ENCODE measurements at places on chromosomes 1 and 21.

DNA sequence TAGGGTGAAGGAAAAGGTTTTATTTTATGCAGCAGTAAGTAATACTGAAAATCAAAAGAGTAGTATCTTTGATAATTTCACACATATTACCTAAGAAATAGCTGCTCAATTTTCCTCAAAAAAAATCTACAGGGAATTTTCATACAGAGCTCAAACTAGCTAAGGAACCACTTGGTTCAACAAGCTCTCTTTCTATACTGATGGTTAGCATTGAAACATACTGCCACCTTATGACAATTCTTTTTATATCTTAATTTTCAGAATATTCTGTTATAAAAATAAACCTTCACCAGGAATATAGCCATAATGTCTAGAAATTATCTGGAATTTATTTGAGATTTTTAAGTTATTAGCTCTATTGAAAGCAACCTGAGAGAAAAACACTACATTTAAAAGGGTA is 142.1 kb downstream of the DPYD start:
- DNase-seq, result no peak

GRCh38 chr1:18340787-18341186 is 139.9 kb upstream of the KLHDC7A start:
- no peak for DNase-seq

DNA sequence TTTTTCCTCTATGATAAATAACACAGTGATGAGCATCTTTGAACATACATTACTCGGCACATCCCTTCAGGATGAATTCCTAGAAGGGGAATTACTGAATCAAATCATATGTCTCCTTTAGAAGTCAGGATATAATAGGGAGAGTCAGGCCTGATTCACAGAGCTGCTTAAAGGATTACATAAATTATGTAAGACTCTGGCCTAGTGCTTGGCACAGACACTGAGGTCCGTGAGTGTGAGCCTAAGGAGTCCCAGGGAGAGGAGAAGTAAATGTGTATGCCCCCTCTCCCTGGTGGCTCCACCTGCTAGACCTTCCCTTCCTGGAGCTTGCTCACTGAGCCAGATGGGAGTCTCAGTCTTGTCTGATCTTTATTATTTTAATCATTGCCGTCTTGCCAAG is 8.6 kb upstream of the FOXE3 start:
- DNase-seq, result no peak

- no peak for DNase-seq
Measured at GRCh38 chr1:213585402-213585801, 402.4 kb upstream of the PROX1 start.

DNA sequence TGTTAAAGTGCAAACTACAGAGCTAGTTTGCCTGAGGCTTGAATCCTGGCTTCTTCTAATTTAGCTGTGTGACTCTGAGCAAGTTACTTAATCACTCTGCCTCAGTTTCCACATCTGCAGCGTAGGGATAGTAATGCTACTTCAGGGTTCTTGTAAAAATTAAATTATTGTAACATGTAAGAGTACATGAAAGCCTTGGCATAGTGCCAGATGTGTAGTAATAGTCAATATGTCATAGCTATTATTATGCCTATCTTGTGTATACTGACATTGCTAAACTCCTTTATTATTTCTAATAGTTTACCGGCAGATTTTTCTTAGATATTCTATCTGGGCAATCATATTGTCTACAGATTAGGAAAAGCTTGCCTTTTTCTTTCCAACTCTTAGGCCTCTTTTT is 6.8 kb upstream of the TADA1 start:
- no peak for DNase-seq

Measured in stimulated activated CD4-positive, alpha-beta T cell treated with anti-CD3 and anti-CD28 coated beads, Interleukin-4, amount 100 ng/mL, for 48 hours (primary cell).